NCI-H2029 (cell line): ENCODE measurements at places on chromosomes 1 and 21.

- DNase-seq = peak; percentile 34
These were observed 31.8 kb upstream of the BCL10 start for GRCh38 chr1:85307987-85308832.

- no peak for DNase-seq
These were observed 252.4 kb downstream of the TOMM20 start for GRCh38 chr1:234875953-234876855.

- DNase-seq = no peak
These were observed 7.1 kb downstream of the PADI1 start for GRCh38 chr1:17212009-17212408.

DNA sequence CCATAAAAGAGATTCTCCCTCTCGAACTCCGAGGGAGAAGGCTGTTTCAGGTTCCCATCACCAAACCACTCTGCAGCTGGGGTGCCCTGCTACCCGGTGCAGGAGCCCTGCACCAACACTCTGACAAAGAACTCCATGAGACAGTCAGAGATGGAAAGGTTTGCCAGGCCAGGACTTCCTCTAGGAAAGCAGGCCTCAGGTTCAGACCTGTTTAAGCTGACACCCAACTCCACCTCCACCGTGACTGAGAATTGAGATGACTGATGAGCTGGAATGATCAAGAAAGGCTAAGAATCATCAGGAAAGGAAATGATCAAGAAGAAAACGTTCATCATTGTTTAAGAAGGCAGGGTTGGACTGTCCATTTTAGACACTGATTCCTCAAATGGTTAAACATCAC lies 46.2 kb upstream of the KCNE1 start:
- no peak for DNase-seq

- no peak for DNase-seq
These were observed 10.7 kb downstream of the FMO2 start for GRCh38 chr1:171195767-171196166.

- no peak for DNase-seq
These were observed 11.4 kb downstream of the THBS3 start for GRCh38 chr1:155196103-155196892.

- no peak for DNase-seq
These were observed 4.2 kb downstream of the WNT9A start for GRCh38 chr1:227943381-227944089.

GRCh38 chr1:33094971-33095604 lies 14.1 kb downstream of the AZIN2 start:
- no peak for DNase-seq

DNA sequence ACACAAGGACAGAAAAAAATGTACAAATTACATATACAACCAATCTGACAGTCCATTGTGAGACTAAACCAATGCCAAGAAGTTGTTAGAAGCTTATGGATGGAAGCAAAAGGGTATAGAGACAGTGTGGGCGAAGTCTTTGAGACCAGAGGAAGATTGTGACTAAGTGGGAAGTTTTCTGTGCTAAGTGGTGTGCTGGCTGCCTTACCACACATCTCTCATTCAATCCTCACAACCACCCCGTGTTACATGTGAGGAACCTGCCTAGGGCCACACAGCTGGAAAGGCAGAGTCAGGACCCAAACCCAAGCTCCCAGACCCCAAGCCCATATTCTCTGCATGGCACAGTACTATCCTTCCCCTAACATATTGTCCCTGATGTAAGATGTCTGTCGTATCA lies 53.5 kb upstream of the DUSP10 start:
- DNase-seq = no peak

DNA sequence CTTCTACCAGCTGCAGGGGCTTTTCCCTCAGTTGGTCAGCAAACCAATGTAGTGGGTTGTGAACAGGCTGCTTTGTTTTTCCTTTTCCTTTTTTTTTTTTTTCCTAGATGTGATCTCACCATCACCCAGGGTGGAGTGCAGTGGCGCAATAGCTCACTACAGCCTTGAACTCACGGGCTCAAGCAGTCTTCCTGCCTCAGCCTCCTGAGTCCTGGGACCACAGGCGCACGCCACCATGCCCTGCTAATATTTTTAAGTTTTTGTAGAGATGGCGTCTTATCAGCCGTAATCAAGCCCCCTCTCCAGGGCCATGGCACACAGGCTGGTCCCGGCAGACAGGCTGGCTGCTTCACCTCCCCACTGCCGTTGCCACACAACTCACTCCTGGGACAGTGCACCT lies 3.4 kb upstream of the TRIM11 start:
- DNase-seq = no peak

DNA sequence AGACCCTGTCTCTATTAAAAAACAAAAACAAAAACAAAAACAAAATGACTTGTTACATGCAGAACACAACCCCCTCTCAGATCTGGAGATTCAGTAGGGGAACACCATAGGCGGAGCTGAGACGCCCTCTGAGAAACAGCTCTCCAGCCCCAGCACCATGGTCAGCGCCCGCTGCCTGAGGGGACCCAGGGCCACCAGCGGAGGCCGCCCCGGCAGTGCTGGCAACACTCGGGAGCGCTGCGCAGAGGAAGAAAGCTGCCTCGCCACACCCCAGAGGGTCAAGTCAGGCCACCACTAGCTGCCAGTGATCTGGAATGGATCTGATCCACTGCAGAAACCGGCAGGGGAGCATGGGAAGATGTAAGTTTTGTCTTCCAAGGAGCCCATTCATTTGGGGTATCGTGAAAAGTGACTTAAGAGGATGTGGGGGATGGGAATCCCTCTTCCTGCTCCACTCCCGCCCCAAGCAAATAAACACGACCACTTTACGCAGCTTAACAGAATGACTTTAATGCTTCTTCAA lies 3.1 kb downstream of the ACTA1 start:
- no peak for DNase-seq

DNA sequence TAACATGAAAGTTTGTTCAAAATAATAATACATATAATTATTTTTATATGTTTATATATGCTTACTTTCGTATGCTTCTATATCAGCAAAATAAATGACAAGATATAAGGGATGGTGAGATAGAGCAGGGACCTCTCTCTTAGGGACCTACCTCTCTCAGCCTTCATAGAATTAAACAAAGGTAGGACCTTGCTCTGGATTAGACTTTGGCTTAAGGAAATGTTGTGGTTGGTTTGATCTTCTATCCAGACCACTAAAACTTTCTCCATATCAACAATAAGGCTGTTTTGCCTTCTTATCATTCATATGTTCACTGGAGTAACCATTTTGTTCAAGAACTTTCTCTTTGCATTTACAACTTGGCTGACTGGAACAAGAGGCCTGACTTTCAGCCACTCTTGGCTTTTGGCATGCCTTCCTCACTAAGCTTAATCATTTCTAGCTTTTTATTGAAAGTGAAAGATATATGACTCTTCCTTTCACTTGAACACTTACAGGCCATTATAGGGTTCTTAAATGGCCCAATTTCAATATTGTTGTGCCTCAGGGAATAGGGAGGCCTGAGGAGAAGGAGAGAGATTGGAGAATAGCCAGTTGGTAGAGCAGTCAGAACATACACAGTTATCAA lies 14.4 kb downstream of the FRRS1 start:
- DNase-seq = no peak

GRCh38 chr1:41700986-41701535 lies 216.6 kb upstream of the EDN2 start:
- no peak for DNase-seq

- no peak for DNase-seq
These were observed 40.7 kb upstream of the SCCPDH start for GRCh38 chr1:246683521-246683920.

- no peak for DNase-seq
These were observed 16.9 kb upstream of the MCL1 start for GRCh38 chr1:150596095-150596892.

- no peak for DNase-seq
These were observed 67.9 kb upstream of the APOBEC4 start for GRCh38 chr1:183721041-183721440.

GRCh38 chr1:58780836-58781452 lies 2.9 kb downstream of the JUN start:
- peak; percentile 75 for DNase-seq

- no peak for DNase-seq
These were observed 33.3 kb downstream of the DNTTIP2 start for GRCh38 chr1:93845538-93846205.

DNA sequence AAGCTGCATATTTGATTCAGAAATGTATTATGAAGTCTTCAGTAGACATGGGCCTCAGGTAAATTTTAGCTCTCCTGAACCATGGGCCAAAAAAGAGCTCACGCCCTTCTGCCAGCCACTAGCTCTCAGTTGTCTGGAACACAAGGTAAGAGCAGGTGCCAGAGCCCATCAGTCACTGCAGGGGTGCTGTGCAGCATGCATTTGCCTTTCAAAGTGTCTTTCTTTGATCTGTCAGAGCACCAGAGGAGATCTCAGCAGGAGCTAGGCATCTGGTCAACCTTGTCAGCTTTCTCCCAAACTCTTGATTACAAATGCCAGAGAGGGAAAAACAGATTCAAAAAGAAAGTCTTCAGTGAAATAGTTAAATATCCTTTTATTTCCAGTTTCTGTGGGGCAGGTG lies 332.3 kb downstream of the COL11A1 start:
- DNase-seq = no peak

DNA sequence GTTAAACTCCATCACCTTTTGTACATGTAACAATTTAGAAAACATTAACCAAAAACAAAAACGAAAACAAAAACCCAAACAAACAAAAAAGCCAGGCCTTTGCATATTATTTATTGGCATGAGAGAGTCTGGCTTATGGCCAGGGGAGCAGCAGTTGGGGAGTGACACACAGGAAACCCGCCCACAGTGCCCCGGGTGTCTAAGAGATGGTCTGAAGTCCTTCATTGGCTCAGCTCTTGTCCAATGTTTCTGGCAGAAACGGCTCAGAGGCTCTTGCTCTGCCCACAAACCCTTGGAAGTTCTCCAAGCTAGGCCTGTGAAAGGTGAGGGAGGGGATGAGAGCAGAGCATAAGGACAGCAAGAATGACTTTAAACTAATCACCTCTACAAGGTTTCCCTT lies 131.5 kb downstream of the CNIH3 start:
- peak; percentile 79 for DNase-seq

- no peak for DNase-seq
These were observed 31.9 kb upstream of the LHX4 start for GRCh38 chr1:180198196-180198595.

GRCh38 chr1:89827330-89827729 lies 6.5 kb downstream of the LRRC8D start:
- no peak for DNase-seq

DNA sequence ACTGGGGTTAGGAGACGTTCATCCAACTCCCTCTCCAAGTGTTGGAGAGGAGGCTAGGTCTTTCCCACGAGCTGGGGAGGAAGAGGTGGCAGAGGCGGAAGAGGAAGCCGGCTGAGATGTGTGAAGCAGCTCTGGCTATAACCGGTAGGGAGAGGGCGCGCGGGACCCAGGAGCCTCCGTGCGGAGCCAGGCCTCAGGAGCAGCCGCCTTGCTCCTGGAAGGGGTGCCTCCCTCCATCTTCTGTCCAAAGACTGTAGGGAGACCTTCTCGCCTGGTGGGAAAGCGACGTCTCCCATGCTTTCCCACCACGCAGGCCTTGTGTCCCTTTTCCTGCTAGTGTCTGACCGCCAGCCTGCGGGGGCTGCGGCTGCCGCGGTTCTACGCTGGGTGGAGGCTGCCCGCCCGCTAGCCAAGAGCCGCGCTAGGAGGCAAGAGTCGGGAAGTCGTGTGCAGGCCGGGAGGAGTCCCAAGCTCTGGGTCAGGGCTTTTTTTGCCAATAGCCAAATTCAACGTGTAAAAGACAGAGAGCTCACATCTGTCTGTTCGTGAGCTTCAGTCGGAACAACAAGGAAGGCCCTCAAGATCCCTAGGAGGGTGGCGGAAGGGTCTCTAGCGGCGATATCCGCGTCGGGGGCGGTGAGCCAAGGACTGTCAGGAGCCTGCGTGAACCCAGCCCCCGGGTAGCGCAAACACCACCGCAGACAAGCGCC lies 8.4 kb upstream of the NBPF11 start:
- no peak for DNase-seq

GRCh38 chr21:35077975-35078374 lies 28.9 kb upstream of the RUNX1 start:
- DNase-seq = no peak

GRCh38 chr1:56389813-56390212 lies 189.6 kb downstream of the PLPP3 start:
- DNase-seq = no peak

GRCh38 chr1:6141592-6141991 lies 38.5 kb downstream of the CHD5 start:
- DNase-seq = no peak

DNA sequence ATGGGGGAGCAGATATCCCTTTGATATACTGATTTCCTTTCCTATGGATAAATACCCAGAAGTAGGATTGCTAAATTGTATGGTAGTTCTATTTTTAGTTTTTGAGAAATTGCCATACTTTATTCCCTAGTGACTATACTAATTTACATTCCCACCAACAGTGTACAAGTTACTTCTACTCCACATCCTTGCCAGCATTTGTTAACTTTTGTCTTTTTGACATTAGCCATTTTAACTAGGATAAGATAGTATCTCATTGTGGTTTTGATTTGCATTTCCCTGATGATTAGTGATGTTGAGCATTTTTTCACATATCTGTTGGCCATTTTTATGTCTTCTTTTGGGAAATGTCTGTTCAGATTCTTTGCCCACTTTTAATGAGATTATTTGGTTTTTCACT lies 620.6 kb upstream of the CAMK1G start:
- no peak for DNase-seq

- no peak for DNase-seq
These were observed 60.1 kb upstream of the FAM89A start for GRCh38 chr1:231099996-231100767.

DNA sequence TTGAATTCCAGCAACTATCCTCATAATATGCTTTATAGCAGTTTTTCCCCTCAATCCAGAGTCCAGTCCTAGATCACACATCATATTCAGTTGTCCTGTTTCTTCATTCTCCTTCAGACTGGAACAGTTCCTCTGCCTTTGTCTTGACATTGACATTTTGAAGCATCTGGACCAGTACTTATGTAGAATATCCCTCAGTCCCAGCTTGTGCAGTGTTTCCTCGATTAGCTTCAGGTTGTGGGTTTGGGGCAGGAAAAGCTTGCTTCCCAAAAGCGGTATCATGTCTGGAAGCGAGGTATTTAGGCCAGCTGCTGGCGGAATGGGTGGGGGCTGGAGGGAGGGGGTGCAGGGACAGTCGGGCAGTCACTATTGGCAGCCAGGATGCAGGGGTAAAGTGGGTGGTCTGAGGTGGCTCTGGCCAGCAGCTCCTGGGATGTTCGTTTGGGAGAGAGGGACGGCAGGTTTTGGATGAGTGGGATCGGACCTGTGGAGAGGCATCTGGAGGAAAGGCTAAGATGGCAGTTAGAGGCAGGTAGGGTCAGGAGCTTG lies 6.5 kb downstream of the THEMIS2 start:
- no peak for DNase-seq

DNA sequence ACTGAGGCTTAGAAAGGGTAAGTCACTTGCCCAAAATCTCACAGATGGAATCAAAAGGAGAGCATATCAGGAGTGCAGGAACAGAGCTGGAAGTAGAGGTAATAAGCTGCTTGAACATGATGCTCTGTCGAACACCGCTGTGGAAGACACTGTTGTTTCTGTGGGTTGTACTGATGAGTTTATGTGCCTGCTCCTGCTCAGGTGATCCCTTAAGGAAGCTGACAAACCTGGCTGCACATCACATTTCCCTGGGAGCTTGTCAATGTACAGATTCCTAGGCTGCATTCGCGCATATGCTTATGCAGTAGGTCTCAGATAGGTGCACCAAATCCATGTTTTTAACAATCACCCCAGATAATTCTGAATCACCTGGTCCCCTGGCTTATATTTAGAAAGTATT lies 79.7 kb downstream of the ZNF326 start:
- DNase-seq = no peak
